ENCODE measurements at places on chromosomes 1 and 21.

DNA sequence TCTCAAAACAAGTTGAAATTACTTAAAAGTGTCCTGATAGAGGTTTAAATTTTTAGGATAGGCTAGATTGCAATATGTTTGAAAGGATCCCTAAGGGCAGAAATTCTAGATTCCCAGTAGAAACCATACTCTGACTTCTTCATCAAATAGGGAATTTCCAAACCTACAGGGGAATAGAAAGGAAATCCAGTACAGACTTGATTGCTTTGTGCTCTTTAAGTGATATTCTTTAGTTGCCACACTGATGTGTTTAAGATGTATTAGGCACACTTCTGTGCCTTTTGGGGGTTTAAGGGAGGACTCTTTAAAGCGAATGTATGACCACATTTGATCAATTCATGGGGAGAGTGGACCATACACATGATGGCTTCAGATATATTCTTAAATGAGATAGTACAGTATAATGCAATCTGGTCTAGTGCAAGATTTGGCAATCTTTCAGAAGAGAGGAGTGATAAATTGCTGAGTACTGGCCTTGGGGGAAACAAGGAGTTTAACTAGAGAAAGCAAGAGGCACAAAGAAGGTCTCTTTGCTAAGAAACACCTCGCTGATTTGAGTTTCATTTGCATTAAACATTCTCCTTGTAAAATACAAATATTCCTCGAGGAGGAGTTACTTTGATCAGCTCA lies 268.8 kb upstream of the NR5A2 start:
- no peak for DNase-seq

DNA sequence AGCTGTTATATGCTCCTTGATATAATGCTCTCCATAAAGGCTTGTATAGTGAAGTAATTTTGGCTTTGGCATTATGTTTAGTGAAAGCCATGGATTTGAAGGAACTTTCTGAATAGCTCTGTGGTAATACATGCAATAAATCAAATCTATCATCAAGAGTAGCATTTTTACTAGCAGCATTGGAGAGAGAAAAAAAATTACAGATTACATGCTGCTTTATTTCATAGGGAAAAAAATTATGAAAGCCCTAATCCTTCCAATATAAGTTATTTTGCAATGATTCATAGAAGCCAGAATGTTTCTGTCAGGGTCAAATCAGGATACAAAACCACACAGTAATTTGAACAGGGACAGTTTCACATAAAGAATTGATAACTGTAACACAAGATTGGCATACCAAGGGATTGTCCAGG lies 250.0 kb downstream of the SPATA17 start:
- DNase-seq, result no peak

DNA sequence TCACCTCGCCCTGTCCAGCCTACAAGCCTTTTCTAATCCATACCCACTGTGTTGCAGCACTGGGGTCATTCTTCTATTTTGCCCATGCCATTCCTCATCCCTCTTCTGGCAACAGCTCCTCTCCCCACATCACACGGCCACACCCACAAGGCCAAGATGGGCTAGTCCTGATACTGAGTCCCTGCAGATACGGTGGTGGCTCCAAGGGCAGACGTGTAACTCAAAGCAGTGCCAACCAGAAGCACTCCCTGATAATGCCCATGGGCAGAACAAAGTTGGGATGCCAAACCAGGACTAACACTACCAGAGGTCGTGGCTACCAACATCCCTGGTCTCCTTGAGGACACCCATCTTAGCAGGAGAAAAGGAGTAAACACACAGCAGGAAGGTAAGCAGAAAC lies 64.8 kb downstream of the APP start:
- DNase-seq, result no peak

GRCh38 chr1:114737314-114737849 lies 20.4 kb downstream of the CSDE1 start:
- DNase-seq, result no peak

DNA sequence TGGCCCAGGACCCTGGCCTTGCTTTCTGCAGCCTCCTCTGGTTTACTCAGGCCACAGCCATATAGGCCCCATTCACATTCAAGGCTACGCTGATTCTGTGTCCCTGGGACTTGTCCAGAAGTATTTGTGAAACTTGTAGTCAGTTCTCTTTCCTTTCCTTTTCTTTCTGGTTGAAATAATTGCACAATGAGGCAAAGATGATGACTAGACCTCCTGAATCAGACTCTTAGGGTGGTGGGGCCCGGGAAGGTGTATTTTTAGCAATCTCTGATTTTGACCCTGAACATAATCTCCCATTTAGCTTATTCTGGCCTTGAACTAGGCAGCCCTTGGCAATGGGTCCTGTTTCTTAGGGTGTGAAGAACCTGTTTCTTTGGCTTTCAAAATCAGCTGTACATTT lies 39.9 kb downstream of the STUM start:
- no peak for DNase-seq

- DNase-seq, result no peak
Measured at GRCh38 chr1:65045022-65045817, 78.9 kb upstream of the JAK1 start.
